ENCODE measurements at places on chromosomes 1 and 21.

- peak; percentile 24 for ATAC-seq
Measured at GRCh38 chr1:115252585-115252984, 85.5 kb downstream of the NGF start.

GRCh38 chr1:244817415-244817894 lies 18.0 kb upstream of the COX20 start:
- no peak for ATAC-seq

DNA sequence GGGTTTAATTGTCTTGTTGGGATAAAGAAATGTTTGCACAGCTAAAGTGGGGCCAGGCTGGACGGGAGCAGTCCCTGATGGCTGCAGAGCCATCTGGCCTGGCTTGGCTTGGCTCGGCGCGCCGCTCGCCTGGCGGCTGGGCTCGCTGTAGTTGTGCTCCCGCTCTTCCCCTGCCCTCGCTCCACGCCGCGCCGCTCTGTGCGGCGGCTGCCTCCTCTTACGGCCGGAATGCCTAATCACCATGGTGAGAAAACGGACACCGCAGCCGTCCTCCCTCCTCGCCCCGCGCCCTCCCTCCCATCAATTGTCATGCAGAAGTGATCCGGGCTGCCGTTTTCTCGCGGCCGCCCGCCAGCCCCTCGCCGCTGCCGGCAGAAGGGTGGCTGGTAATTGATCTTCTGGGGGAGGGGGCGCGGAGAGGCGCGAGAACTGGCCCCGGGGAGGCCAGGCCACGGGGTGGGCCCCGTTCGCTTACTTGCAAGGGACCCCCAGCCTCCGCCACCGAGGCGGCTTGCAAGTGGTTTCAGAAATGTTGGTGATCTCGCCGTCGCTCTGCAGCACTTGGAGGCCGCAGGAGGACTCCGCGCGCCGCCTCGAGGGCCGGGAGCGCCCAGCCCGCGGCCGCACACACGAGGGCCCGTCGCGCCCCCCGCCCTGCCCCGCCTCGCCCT lies 12.4 kb downstream of the RNF220 start:
- ATAC-seq, result peak; percentile 84

DNA sequence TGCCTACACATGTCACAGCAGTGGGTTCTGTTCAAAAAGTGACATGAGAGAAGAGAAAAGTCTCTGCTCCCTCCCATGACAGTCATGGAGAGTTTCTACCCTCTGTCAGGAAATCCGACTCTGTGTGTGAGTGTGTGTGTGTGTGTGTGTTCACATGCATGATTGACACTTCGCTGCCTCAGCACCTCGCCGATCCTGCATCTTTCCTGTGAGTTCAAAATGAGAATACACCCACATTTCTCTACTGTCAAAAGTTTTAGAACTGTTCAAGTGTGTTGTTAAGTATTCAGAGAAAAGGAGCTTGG lies 46.2 kb upstream of the COX20 start:
- no peak for ATAC-seq

- no peak for ATAC-seq
Measured at GRCh38 chr1:101854271-101854670, 142.5 kb downstream of the OLFM3 start.

DNA sequence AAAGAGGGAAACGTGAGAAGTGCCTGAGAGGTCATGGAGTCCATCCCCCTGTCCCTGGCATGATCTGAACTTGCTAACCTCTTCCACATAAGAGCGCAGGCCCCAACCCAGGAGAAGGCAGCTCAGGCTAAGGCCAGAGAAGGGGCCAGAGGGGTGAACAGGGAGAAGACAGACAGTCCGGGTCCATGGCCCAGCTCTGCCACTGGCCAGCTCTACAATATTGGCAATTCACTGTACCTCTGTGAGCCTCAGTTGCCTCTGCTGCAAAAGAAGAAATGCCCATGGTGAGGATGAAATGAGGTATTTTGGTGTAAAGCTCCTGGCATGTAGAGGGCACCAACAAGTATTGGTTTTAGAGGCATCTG lies 72.3 kb downstream of the CAMK2N1 start:
- no peak for ATAC-seq

- ATAC-seq, result no peak
Measured at GRCh38 chr1:192518700-192519099, 56.9 kb upstream of the RGS1 start.

DNA sequence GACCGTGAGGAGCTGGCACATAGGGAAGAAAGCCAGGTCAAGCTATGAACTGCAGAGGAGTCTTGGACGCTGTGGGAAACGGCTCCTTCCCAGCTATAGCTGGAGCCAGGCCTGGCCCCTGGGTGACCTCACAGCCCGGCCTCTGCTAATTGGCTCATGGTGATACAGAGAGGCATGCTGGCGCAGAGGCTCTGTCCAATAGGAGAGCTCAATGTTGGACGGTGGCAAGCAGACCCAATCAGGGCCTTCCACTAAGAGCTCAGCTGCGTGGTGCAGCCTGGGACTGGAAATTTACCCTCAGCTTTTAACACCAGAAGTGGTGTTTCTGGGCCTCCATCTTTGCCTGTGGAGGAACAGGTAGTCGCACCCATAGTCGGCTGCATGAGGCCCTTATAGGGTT lies 64.4 kb upstream of the GRHL3 start:
- no peak for ATAC-seq

GRCh38 chr1:231550448-231550781 lies 21.9 kb downstream of the TSNAX start:
- peak; percentile 89 for ATAC-seq

GRCh38 chr1:19757641-19758040 lies 42.1 kb downstream of the TMCO4 start:
- ATAC-seq, result peak; percentile 5

DNA sequence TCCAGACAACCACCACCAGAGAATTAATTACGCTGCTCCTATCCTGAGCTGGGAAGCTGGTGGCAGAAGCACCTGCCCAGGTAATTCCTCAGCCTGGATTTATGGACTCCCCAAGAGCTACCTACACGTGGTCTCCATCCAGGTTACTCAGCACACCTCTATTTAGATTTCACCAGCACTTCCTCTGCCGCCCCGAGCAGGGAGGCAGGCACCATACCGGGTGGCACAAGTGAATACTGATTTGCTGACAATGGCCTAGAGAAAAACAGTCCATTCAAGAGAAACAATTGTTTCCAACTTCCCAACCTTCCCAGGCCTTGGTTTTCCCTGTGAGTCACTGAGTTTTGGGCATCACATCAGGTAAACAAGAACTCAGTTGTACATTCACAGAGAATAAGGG lies 134.3 kb downstream of the MATN1 start:
- no peak for ATAC-seq

GRCh38 chr21:35342440-35342839 lies 293.3 kb upstream of the RUNX1 start:
- ATAC-seq, result no peak

GRCh38 chr1:54254055-54254454 lies 54.1 kb downstream of the MRPL37 start:
- ATAC-seq, result peak; percentile 54

Measured in SK-N-SH treated with all-trans-retinoic acid at 6 μM for 48 hours (cell line).